ENCODE measurements at places on chromosomes 2 and 18.

GRCh38 chr18:42936289-42936688 is 179.2 kb downstream of the RIT2 start:
- no peak for DNase-seq

DNA sequence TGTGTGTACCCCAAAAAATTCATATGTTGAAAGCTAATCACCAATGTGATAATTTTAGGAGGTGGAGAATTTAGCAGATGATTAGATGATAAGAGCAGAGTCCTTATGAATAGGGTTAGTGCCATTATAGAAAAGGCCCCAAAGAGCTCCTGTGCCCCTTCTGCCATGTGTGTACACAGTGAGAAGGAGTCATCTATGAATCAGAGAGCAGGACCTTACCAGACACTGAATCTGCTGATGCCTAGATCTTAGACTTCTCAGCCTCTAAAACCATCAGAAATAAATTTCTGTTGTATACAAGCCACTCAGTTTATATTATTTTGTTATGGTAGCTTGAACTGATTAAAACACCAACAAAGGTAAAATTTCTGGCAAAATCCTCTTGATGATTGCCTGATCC is 560.0 kb upstream of the CDH2 start:
- DNase-seq, result no peak

DNA sequence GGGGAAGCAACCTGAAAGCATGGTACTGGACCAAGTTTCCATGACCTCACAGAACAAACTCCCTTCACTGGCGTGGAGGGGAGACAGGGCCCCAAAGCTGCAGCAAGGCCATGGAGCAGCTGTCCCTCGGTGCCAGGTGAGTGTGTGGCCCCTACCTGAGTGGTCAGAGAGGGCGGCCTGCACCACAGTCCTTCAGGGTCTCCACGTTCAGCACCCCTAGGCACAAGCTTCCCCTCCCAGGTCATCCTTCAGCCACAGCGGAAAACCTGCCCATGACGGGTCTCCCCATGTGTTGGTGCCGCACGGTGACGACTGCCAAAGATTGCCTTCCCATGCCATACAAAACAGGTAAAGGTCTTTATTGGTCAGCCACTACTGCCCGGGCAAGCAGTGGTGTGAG is 201.6 kb downstream of the MGAT5 start:
- DNase-seq, result no peak

DNA sequence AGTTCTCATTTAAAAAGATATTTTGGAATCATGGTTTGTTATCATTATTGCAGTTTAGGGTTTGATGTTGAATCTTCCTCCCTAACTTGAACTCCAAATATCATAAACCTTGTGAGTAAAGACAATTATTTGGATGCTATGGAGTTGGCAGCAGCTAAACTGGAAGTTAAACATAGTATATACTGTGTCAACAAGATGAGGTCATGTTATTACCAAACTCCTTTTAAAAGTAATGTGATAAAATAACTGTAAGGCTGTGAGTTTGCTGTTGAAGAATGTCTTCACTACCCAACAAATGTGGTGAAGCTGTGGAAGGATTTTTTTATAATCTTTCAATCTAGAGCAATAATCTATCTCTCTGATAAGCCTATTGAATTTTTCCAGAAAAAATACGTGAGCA is 16.0 kb downstream of the DNAH6 start:
- no peak for DNase-seq

GRCh38 chr2:118371515-118371914 is 283.2 kb downstream of the INSIG2 start:
- DNase-seq, result peak; percentile 64

- DNase-seq, result no peak
Measured at GRCh38 chr2:144374163-144374661, 145.7 kb downstream of the ZEB2 start.

DNA sequence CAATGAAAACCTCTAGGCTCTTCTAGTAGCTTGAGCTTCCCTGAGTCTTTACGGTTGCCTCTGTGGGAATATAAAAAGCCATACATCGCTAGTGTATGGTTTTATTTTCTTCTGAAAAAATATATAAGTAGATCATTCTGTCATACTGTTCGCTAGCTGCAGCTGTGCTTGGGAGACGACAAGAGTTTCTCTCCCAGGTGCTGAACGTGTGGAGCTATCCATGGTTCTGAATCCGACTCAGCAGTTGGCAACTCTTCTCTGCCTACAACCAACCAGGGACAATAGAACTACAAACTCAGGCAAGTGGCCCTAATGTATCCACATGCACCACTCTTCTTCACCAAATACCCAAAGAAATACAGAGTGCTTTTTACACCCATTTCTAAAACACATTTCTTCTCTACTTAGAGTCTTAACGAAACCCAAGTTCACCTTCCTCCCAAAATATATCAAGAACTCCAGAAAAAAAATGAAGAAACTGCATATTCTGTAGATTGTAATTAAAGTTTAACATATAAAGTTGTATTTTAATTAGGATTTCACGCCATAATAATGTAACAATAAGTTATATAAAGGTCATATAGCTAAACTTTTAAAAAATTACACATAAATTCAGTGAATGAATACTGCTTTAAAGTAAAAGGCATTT is 2.2 kb upstream of the KCNH7 start:
- DNase-seq, result peak; percentile 84

GRCh38 chr2:204950695-204951346 is 405.5 kb downstream of the PARD3B start:
- no peak for DNase-seq

- no peak for DNase-seq
Measured at GRCh38 chr2:231321556-231322334, 73.8 kb upstream of the B3GNT7 start.
